ENCODE measurements at places on chromosomes 5 and 9.

DNA sequence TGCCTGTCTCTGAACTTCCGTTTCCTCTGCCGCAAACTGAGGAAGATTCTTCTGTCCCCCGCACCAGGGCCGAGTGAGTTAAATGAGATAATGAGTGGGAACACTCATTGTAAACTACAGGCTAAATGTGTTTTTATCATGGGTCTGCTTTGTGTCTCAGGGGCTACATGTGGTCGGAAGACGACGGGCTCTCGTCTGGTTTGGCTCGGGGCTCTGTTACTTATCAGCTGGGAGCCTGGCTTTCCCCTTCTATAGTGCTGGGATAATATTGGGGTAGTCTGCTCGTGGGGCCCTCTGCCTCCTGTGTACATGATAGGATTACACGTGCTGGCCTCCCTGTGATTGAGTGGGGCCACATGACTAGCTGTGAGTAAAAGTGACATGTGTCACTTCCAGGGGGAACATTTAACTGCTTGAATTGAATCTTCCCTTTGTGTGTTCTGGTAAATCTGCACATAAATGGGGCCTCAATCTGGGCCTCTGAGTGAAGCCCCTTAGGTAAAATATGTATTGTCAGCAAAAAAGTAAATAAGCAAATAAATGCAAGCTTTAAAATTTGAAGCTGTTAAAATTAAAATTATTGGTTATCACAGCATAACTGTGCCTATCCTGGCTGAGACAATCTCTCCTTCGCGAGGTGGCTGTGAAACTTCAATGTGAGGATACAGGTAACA is 86.9 kb upstream of the SH3PXD2B start:
- DNase-seq = no peak

GRCh38 chr9:130358928-130359327 is 85.8 kb upstream of the ASS1 start:
- no peak for DNase-seq

DNA sequence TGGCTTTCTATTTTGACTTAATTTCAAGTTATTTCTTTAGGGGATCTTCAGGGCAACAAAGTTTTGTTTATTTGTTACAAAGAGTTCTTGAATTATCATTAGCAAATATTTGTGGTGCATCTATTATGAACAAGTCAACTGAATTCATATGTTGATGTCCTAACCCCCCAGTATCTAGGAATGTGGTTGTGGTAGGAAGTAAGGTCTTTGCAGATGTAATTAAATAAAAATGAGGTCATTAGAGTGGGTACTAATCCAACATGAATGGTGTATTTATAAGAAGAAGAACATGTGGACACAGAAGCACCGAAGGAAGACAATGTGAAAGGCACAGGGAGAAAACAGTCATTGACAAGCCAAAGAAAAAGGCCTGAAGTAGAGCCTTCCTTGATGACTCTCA is 474.0 kb upstream of the DAB2 start:
- no peak for DNase-seq

GRCh38 chr9:121926351-121926801 is 166.7 kb downstream of the TTLL11 start:
- DNase-seq = peak; percentile 51

DNA sequence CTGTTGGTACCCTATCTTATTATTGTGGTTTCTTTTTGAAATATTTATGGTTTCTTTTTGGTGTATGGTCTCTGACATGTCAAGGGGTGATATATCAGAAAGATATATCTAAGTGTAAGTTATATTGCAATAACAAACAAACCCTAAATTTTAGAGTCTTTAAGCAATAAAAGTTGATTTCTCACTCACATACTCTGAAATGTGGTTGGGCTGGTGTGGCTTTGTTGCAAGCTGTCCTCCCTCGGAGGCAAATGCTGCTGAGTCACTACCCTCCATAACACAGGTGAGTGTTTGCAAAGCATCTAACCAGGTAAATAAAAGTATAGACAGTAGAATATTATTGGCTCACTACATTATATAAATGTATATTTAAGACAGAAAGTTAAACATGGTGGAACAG is 253.2 kb downstream of the CDH18 start:
- no peak for DNase-seq

- peak; percentile 36 for DNase-seq
Observed at GRCh38 chr5:15524712-15525111, 24.7 kb downstream of the FBXL7 start.

DNA sequence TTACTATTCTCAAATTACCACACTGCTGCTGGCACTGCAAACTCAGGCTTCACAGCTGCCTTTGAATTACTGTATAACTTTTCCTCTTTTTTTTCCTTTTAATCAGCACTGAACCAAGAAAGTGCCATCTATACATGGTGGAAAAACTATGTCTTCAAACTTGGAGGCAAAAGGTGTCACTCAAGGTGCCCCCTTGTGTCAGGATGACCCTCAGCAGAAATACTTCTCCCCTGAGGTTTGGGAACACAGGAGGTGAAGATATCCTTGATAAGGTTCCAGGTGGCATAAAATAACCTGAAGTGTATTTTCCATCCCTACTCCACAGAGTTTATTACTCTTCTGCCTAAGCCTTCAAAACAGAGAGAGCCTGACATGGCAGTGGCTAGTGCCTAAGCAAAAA is 14.5 kb downstream of the FRMD3 start:
- DNase-seq = no peak

DNA sequence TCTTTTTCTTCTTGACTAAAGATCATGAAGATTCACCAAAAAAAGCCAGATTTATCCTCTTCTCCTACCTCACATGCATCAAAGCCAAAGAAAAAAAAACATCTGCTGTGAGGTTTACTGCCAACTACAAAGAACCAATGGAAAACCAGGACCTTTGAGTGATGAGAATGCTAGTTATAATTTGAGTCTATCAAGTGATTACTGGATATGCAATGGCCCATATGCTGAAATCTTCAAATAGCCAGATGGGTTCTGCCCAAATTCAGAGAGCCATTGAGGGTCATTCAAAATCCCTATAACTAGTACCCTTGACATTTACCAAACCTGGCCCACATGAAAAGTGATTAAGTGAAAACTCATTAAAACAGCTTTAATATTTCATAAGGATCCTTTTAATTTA is 78.4 kb upstream of the ACO1 start:
- DNase-seq = no peak

DNA sequence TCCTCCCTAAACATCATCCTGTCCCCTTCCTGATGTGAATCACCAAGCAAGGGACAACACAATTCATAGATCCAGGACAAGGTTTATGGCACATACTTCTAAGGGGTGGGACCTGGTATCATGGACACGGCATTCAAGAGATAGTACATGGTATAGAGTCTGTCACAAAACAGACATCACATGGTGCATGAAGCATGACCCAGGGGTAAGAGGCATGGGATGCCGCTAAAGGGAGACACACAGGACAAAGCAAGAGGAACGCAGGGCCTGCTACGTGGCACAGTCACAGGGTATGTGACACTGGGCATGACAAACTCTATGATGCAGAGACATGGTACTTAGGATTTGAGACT is 20.7 kb downstream of the GSN start:
- DNase-seq = no peak

- DNase-seq = no peak
Observed at GRCh38 chr9:4235871-4236804, 63.7 kb downstream of the GLIS3 start.

- DNase-seq = no peak
Observed at GRCh38 chr9:90702441-90702955, 59.9 kb upstream of the DIRAS2 start.

- no peak for DNase-seq
Observed at GRCh38 chr5:142095035-142095434, 13.5 kb upstream of the NDFIP1 start.

DNA sequence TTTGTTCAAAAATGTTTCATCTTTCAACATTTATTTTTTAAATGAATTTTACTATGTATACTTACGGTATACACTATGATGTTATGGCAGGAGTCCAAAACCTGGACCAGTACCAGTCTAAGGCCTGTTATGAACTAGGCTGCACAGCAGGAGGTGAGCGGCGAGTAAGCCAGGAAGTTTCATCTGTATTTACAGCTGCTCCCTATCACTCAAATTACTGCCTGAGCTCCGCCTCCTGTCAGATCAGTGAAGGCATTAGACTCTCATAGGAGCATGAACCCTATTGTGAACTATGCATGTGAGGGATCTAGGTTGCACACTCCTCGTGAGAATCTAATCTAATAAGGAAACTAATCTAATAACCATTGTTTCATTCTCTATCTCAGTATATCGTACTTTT is 715.5 kb upstream of the PTPRD start:
- no peak for DNase-seq

GRCh38 chr9:116713271-116713670 is 26.2 kb downstream of the TRIM32 start:
- DNase-seq = peak; percentile 35

Measured in cerebellum (tissue), 4 donors.